ENCODE measurements at places on chromosomes 16 and 17.
A peak's percentile ranks its signal among the peaks of the same experiment; 100 is the strongest.

DNA sequence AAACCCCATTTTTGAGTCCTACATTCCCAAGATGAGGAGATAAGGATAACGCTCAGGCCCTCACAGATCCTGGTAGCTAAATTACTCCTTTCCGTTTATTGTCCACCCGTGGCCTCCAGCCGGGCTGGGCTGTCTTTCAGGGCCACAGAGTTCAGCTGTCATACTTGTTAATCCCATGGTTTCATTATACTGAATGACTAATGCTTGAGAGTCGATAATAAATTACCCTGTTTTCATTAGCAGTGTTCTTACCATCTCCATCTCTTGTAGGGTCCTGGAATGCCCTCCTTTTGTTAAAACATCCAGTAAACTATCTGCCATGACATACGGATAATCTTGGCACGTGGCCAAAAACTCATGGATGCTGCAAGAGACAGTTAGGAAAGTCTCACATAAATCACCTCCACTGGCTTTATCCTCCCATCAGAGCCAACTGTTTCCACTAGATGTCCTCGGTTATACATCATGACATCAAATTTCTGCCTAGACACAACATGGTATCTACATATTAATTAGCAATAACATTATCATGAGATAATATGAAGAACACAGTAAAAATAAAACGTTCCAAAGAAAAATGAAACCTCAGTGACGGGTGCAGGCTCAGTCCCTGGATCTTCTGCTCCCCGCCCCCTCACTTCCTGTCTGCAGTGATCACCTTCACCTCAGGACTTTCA is 45.3 kb downstream of the BRD7 start:
- H3K4me3 ChIP-seq, result no peak overlapping the region
- H3K27me3 ChIP-seq, result no peaks in the 10 kb centered on the region
- H3K27ac ChIP-seq, result no peak overlapping the region
- H3K36me3 ChIP-seq, result peaks cover 46% of the 10 kb centered on the region

DNA sequence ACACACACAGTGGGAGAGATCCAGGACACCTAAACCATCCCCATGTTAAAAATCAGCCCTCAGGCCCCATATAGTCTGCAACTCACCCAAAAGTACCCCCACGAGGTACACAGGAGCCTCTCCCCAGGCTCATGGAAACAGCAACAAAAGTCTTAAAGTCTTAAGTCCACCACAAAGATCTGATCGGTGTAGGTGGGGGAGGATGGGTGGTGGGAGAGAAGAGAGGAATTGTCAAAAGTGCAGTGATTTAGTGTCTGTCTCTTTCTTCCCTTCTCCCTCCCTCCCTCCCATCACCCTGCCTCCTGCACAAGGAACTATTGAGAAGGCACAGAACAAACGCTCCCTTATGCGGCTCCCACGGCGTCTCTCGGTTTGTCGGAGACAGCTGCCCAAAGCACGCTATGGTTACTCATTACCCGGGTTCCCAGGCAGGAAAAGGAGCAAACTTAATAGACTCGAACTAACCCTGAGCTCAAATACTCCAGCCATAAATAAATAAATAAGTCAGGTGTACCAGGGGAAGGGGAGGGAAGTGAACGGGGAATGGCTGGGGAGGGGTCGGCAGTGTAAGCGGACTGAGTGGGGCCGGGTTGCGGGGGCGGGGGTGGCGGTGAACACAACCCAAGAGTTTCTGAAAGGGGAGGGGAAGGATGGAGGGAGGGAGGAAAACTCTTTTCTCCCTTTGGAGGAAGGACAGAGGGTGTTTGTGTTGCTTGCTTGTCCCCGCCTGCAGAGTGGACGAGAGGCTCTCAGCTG is 477.4 kb downstream of the SLC39A11 start:
- H3K4me1 ChIP-seq, result peaks cover 33% of the 10 kb centered on the region
- no peaks in the 10 kb centered on the region for H3K36me3 ChIP-seq
- H3K27me3 ChIP-seq, result no peaks in the 10 kb centered on the region
- peak overlapping the region; percentile 71 for H3K27ac ChIP-seq
- DNase-seq, result no peak
- no peak overlapping the region for H3K4me3 ChIP-seq

GRCh38 chr16:12219992-12220391 is 243.5 kb downstream of the SNX29 start:
- no peaks in the 10 kb centered on the region for H3K27me3 ChIP-seq
- no peaks in the 10 kb centered on the region for H3K4me1 ChIP-seq
- H3K4me3 ChIP-seq, result no peak overlapping the region

DNA sequence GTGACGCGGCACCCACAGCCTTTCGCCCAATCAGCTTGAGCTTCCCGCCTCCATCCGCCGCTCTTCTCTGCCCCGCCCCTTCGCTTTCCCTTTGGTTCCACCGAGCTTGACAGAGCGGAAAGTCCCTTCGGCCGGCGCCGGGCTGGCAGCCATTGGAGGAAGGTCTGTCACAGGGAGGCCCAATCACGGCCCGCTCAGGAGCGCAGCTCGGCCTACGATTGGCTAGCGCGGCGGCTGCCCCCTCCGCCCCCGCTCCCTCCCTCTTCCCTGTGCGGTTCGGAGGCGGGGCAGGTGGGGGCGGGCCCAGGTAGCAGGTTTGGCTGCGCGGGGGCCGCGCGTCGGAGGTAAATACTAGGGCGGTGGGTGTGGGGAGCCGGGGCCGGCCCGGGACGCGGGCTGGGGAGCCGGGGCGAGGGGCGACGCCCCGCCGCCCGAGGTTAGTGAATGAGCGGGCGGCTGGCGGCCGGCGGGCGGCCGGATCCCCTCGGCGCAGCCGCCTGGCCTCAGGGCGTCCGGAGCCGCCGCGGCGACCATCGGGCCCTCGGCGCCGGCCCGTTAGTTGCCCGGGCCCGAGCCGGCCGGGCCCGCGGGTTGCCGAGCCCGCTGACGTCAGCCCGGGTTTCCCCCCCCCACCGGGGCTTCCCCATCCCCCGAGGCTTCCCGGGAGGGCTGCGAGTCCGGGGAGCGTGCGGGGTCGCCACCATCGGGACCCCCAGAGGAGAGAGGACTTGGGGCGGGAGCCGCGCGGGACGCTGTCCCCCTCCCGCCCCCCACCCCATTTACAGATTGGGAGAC is at the start of gene CYLD:
Gene CYLD (plus strand): TSS at position 306 of the 795 bp plus-strand sequence. CDS start 7,613 bp downstream, outside the sequence.
- no peaks in the 10 kb centered on the region for H3K36me3 ChIP-seq
- H3K27ac ChIP-seq, result peak within 1 kb of the TSS; percentile 93
- H3K27me3 ChIP-seq, result no peaks in the 10 kb centered on the region
- H3K4me3 ChIP-seq, result peak within 1 kb of the TSS; percentile 81
- DNase-seq, result peak; percentile 92

GRCh38 chr17:74280093-74280513 is 6.1 kb downstream of the DNAI2 start:
- H3K27me3 ChIP-seq, result peaks cover 17% of the 10 kb centered on the region
- no peak overlapping the region for H3K4me3 ChIP-seq
- H3K36me3 ChIP-seq, result no peaks in the 10 kb centered on the region
- no peak overlapping the region for H3K27ac ChIP-seq
- peaks cover 6% of the 10 kb centered on the region for H3K4me1 ChIP-seq

DNA sequence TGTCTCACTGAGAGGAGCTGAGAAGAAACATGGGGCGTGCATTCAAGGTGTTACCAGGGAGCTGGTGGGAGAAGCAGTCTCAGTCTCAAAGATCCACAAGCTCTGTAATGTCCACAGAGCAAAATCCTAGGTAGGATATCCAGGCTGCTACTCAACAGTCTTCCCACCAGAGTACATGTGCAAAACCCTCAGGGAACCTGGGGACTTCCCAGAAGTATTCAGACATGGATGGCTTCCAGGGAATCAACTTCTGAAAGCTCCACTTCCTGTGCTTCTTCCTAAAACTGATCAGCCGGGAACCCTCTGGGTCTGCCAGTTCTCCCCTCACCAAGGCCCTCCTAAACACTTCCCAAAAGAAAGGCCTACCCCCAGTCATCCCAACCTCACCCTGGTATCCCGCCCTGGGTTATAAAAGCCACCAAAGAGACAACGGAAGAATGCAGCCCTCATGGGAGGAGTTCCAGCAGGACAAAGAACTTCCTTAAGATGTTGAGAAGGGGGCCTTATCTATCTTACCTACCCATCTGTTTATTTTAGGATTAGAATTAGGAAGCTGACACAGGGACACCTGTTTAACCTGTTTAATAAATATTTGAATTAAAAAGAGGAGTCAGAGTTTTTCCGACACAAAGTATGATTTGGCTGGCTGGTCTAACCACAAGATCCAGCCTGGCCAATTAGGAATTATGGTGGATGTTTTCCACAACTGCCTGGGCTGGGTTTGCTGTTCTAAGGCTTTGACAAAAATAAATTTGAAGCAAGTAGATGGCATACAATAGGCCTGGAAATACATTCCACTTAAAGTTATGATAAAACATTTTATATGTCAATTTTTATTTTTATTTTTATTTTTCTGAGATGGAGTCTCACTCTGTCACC is 37.0 kb downstream of the CUEDC1 start:
- H3K36me3 ChIP-seq, result peaks cover 6% of the 10 kb centered on the region
- no peak overlapping the region for H3K4me3 ChIP-seq
- H3K27me3 ChIP-seq, result no peaks in the 10 kb centered on the region
- peaks cover 12% of the 10 kb centered on the region for H3K4me1 ChIP-seq
- H3K27ac ChIP-seq, result no peak overlapping the region

GRCh38 chr16:62665269-62665668 is 629.0 kb upstream of the CDH8 start:
- no peak overlapping the region for H3K27ac ChIP-seq
- DNase-seq, result no peak
- H3K27me3 ChIP-seq, result no peaks in the 10 kb centered on the region
- no peaks in the 10 kb centered on the region for H3K4me1 ChIP-seq
- no peak overlapping the region for H3K4me3 ChIP-seq

GRCh38 chr16:85261657-85262557 is 149.6 kb upstream of the CIBAR2 start:
- H3K4me1 ChIP-seq, result no peaks in the 10 kb centered on the region
- no peak for DNase-seq
- peaks cover 14% of the 10 kb centered on the region for H3K27me3 ChIP-seq
- H3K36me3 ChIP-seq, result no peaks in the 10 kb centered on the region
- no peak overlapping the region for H3K4me3 ChIP-seq

GRCh38 chr17:73400915-73401545 is 89.2 kb upstream of the CDC42EP4 start:
- no peaks in the 10 kb centered on the region for H3K4me1 ChIP-seq
- no peaks in the 10 kb centered on the region for H3K27me3 ChIP-seq
- H3K27ac ChIP-seq, result no peak overlapping the region
- no peak for DNase-seq
- H3K36me3 ChIP-seq, result no peaks in the 10 kb centered on the region
- H3K4me3 ChIP-seq, result no peak overlapping the region

GRCh38 chr17:61363601-61364462 is 35.8 kb upstream of the TBX2 start:
- H3K4me3 ChIP-seq, result no peak overlapping the region
- no peaks in the 10 kb centered on the region for H3K27me3 ChIP-seq
- H3K27ac ChIP-seq, result no peak overlapping the region
- no peak for DNase-seq
- peaks cover 14% of the 10 kb centered on the region for H3K4me1 ChIP-seq
- no peaks in the 10 kb centered on the region for H3K36me3 ChIP-seq

DNA sequence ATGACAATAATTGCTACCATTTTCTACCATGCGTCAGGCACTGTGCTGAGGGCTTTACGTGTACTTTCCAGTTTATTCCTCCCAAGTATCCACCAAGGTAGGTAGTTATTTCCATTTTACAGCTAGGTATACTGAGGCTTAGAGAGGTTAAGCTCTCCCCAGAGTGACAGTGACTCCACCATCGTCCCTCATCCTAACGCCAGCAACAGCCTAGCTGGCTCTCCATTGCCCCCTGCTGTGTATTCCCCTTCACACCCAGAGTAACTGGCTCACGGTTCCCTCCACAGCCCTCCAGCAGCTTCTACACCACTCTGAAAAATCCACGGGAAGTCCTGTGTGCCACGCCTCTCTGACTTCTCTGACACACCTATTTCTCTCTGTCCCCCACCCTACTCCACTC is 7.1 kb upstream of the ASGR1 start:
- H3K4me3 ChIP-seq, result no peak overlapping the region
- no peaks in the 10 kb centered on the region for H3K36me3 ChIP-seq
- H3K4me1 ChIP-seq, result no peaks in the 10 kb centered on the region

- H3K36me3 ChIP-seq, result peaks cover 56% of the 10 kb centered on the region
- no peak overlapping the region for H3K4me3 ChIP-seq
- no peaks in the 10 kb centered on the region for H3K27me3 ChIP-seq
- H3K27ac ChIP-seq, result no peak overlapping the region
- H3K4me1 ChIP-seq, result peaks cover 25% of the 10 kb centered on the region
Measured at GRCh38 chr17:48058393-48059124, 10.4 kb downstream of the NFE2L1 start.

DNA sequence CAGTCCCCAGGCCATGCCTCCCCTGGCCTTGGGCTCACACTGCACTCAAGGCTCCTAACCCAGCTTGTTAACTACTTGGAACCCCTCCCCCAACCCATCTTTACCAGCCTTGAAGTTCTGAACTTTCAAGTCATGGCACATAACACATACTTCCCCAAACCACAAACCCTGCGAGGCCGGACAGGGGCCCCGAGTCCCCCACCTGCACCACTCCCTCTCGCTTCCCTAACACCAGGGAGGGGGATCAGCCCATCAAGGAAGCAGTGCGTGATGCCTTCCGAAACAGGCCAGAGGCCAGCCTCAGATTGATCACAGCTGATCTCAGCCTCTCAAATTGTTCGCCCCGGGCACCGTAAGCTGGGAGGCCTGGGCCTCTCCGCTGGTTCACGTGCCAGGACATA is 3.0 kb upstream of the NLRC3 start:
- no peak overlapping the region for H3K4me3 ChIP-seq
- peaks cover 11% of the 10 kb centered on the region for H3K4me1 ChIP-seq
- no peaks in the 10 kb centered on the region for H3K27me3 ChIP-seq
- peaks cover 5% of the 10 kb centered on the region for H3K36me3 ChIP-seq
- H3K27ac ChIP-seq, result no peak overlapping the region
- DNase-seq, result peak; percentile 1

- DNase-seq, result no peak
- H3K4me3 ChIP-seq, result no peak overlapping the region
- H3K27ac ChIP-seq, result no peak overlapping the region
- H3K36me3 ChIP-seq, result no peaks in the 10 kb centered on the region
Measured at GRCh38 chr17:67459985-67460384, 82.9 kb downstream of the PITPNC1 start.

GRCh38 chr17:17710728-17711541 is 29.7 kb downstream of the RAI1 start:
- peak; percentile 52 for DNase-seq
- peaks cover 7% of the 10 kb centered on the region for H3K36me3 ChIP-seq
- H3K4me3 ChIP-seq, result no peak overlapping the region
- H3K27me3 ChIP-seq, result no peaks in the 10 kb centered on the region
- H3K4me1 ChIP-seq, result peaks cover 29% of the 10 kb centered on the region
- H3K27ac ChIP-seq, result peak overlapping the region; percentile 33

- H3K4me3 ChIP-seq, result no peak overlapping the region
- no peak overlapping the region for H3K27ac ChIP-seq
- H3K27me3 ChIP-seq, result no peaks in the 10 kb centered on the region
Measured at GRCh38 chr17:28071179-28071578, 28.7 kb downstream of the NLK start.

- H3K27ac ChIP-seq, result no peak overlapping the region
- no peak for DNase-seq
- H3K4me3 ChIP-seq, result no peak overlapping the region
- H3K4me1 ChIP-seq, result no peaks in the 10 kb centered on the region
- H3K27me3 ChIP-seq, result no peaks in the 10 kb centered on the region
Measured at GRCh38 chr16:59573528-59574271, 839.6 kb upstream of the GOT2 start.

GRCh38 chr17:63573634-63574033 is 23.4 kb downstream of the DCAF7 start:
- H3K4me3 ChIP-seq, result no peak overlapping the region
- H3K4me1 ChIP-seq, result peaks cover 6% of the 10 kb centered on the region
- H3K27ac ChIP-seq, result no peak overlapping the region
- H3K36me3 ChIP-seq, result peaks cover 3% of the 10 kb centered on the region
- H3K27me3 ChIP-seq, result no peaks in the 10 kb centered on the region
